Retina (tissue), 1 donor: ENCODE measurements at places on chromosomes 7 and 10.
A peak's percentile ranks its signal among the peaks of the same experiment; 100 is the strongest.

GRCh38 chr7:37216923-37217322, 231.7 kb downstream of the ELMO1 start:
- DNase-seq, result no peak

DNA sequence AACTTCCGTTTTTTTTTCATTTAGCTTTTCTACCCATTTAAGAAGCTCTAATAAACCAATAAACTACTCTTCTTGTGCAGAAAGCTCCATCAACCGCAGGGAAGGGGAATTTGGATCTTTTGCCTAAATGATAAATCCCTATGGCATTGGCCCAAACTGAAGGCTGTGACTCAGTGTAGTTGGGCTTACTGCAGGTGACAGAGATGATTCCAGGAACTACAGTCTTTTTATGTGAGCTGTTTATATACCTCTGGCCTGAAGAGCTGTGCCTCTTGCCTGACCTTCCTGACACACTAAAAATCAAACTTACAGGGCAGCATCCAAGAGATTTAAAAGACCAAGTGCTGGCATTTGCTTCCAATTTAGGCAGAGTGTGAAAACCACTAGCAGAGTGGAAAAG, 25.2 kb downstream of the ABCB1 start:
- DNase-seq, result no peak

- no peak for DNase-seq
Observed at GRCh38 chr7:146892151-146892550, 775.5 kb downstream of the CNTNAP2 start.

DNA sequence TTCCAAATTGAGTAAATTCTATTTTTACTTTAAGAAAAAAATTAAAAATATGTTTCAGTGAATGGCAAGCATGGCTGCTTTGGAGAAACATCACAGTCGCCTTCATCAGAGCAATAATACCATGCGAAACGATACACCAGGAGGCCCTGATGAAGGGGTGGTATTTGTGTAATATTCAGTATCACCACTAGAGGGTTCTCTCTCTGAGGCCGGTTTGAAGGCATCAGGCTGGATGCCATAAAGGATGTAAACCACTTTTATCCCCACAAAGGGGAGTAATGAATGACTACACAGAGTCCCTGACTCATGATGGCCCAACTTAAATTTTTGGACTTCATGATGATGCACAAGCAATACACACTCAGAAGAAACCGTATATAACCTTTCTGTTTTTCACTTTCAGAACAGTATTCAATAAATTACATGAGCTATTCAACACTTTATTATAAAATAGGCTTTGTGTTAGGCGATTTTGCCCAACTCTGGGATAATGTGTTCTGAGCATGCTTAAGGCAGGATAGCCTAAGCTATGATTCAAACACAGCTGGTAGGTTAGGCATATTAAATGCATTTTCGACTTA, 95.5 kb downstream of the PPP1R17 start:
- peak; percentile 46 for DNase-seq

DNA sequence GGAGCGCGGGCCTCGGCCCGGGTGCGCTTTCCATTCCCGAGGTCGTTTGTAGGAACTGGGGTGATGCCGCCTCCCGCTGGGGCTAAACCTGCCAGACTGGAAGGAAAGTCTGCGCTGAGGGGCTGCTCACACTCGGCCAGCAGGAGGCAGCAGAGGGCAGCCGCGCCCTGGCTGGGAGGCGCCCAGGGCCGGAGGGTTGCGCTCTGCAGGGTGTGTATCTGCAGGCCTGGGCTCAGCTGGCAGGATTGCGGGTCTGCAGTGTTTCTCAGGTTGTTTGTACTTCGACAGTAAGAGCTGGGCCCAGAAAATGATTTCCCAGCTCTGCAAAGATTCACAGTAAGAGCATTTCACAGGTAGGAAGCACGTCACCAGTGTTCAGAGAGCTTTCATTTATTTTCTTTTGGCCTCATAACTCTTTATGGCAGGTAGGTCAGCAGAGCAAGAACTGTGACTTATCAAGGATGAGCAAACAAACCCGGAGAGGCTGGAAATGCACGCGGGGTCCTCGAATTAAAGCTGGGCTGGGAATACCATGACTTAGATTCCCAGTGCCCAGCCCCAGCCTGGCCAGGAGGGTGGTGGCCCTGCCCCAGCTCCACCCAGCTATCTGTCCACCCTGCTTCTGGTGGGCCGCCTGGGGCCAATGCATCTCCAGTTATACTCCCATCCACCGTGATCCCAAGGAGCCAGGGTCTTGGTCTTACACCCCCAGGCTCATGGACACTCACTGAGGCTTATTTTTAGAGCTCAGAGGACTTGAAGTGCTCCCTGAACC, 15.2 kb upstream of the PPP2R2D start:
- DNase-seq, result peak; percentile 89

- no peak for DNase-seq
Observed at GRCh38 chr7:35725280-35725680, 30.3 kb upstream of the HERPUD2 start.
